GM04503 (cell line): ENCODE measurements at places on chromosomes 1 and 21.

GRCh38 chr21:44556879-44557278 is 1.7 kb downstream of the KRTAP10-3 start:
- DNase-seq = no peak

GRCh38 chr1:52127181-52128180 is 14.4 kb upstream of the ZFYVE9 start:
- DNase-seq = no peak

DNA sequence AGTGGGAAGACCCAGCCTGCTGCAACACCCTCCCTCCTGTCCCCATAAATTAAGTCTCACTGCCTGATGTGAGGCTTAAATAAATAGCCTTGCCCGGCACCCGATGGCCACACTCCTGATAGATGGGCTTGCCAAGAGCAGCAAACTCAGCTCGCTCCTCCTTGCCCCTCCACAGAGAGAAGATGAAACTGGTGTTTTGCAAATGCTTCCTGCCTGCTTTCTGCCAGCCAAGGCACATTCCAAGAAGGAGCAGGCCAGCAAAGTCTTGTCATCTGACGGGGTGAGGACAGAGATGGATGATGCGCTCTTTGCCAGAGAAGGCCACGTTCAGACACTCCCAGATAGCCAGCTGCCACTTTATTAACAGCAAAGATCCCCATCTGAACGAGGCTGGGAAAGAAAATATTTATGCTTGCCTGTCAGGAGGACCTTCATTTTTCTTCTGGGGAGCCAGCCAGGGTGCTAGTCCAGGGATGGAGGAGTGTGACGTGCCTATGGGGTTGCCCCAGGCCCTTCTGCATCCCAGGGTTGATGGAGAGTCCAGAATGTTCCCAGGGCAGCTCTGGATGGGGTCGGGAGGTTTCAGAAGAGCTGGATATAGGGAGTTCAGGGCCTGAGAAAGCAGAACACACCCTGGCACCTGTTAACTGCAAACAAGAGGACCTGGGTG is 265.4 kb downstream of the FOXD2 start:
- DNase-seq = no peak

DNA sequence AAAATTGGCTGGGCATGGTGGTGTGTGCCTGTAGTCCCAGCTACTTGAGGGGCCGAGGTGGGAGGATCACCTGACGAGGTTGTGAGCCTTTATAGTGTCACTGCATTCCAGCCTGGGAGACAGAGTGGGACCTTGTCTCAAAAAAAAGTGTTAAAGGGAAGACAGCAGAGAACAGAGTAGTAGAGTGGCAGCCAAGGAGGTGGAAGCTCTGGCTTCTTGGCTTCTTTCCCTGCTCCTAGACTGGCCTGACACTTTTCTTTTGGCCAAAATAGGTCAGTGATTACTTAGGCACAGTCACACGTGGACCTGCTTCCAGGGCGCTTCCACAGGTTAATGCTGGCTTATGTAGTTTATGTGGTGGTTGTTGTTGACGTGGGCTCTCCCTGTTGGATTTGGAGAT is 3.2 kb downstream of the DIP2A start:
- no peak for DNase-seq

DNA sequence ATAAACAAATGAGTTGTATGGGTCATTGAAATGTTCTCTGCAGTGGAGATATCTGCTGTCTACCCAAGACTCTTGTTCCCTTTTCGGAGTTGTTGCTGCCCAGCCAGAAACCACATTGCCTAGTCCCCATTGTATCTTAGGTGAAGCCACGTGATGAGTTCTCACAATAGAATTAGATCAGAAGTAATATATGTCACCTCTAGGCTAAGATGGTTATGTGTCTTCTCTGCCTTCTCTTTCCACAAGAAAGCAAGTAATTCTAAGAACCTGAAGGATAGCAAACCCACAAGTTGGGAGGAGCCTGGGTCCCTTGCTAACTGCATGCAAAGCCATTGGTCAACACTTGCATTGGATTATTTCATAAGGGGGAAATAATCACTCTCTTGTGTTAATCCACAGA is 76.6 kb downstream of the ADCY10 start:
- no peak for DNase-seq
